NCI-H226 (cell line): ENCODE measurements at places on chromosomes 1 and 21.

GRCh38 chr1:181187337-181188126, 99.0 kb downstream of the IER5 start:
- no peak for DNase-seq

DNA sequence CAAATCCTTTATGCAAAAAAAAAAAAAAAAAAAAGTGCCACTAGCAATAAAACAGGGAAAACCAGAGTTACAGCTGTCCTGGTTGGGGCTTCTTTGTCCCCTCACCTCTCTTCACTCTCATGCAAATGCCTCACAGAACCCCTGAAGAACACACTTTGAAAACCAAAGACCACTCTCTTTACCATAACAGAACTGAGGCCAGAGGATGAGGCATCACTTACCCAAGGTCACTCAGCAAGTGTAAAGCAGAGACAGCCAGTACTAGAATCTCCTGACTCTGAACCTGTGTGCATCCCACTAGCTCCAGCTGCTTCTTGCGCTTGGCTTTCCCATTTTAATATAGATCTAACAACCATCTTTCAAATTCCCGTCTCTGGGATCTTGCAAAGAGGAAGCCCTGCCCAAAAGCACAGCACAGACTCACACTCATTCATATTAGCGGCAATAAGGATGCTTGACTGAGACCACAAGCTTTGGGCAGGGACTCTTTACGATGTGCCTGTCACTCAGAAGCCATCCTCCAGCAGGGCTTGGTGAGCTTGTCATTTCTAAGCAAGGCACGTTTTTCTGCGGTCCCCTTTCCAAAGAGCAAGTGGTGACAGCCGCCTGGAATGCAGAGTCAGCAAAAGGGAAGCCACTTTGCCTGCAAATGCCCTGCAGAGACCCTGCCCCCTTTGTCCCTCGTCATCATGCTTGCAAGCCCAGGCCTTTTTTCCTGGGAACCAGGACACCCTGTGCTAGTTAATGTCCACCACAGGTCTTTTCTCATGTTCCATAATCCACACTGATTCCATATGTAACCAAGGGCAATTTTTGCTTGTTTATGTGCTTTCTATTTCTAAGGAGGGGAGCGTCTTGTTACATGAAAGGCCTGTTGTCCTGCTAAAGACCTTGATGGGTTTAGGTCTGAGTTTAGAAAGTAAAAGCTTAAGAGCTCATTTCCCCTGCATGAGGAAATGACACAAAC, 76.5 kb upstream of the NFIA start:
- no peak for DNase-seq

DNA sequence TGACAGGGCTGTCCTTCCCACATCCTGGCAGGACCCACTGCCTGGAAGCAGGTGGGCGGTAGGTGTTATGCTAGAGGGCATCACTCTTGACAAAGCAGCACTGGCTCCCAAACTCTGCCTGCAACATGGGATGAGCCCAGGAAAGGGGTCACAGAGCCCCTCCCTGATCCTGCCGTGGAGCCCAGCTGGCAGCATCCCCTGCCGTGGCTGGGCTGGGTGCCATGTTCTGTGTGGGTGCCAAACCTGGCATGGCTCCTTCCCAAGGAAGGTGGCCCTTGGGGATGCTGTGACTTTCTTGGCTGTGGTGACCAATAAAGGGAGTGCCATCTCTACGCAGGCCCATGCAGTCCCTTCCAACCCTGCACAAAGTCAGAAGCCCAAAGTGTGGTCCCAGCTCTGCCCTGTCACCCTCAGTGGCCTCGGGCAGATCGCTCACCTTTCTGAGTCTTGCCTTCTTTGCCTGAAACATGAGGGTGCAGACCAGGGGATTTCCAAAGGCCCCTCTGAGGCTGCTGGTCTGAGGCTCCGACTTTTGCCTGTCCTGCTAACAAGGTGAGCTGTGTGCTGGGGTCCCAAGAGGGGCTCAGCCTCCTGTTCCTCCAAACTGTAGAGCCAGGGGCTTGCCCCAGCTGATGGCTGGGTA, 6.0 kb downstream of the CDK18 start:
- DNase-seq, result no peak

- no peak for DNase-seq
Measured at GRCh38 chr1:219114014-219114413, 59.7 kb upstream of the LYPLAL1 start.

DNA sequence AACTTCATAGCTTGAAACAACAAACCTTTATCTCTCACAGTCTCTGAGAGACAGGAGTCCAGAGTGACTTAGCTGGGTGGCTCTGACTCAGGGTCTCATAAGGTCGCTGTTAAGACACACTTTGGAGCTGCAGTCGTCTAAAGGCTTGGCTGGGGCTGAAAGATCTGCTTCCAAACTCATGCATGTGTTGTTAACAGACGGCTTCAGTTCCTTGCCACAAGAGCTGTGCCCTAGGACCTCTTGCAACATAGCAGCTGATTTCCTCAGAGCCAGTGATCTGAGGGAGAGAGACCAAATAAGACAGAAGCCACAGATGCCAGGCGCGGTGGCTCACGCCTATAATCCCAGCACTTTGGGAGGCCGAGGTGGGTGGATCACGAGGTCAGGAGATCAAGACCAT, 176.8 kb downstream of the DISC1 start:
- no peak for DNase-seq

- no peak for DNase-seq
Measured at GRCh38 chr1:184641894-184642293, 112.8 kb downstream of the EDEM3 start.

- no peak for DNase-seq
Measured at GRCh38 chr1:77533660-77534305, 148.7 kb downstream of the ZZZ3 start.

DNA sequence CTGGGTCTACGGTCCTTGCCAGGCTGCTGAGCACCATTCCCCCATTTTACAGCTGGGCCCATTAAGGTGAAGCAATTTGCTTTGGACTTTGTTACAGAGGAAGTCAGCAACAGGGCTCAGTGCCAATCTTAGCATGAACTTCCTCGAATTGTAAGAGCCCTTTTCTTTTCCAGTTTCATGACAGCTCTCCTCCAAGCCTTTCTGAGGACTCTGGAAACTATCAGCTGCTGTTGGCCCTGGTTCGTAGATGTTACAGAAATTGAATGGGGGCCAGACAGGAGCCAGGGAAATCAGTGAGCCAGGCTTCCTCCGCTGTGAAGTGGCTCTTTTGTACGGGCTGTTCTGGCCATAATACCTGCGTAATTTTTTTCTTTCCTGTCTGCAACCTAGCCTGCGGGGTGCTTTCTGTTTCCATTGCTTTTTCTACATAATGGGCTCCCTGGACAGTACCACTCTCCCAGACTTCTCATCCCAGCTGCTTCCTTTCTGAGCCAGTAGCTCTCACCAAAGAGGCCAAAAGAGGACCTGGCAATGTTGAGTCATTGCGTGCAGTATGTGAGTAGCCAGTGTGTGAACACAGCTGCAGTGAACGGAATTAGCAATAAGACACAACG, 386.3 kb downstream of the DISC1 start:
- no peak for DNase-seq

DNA sequence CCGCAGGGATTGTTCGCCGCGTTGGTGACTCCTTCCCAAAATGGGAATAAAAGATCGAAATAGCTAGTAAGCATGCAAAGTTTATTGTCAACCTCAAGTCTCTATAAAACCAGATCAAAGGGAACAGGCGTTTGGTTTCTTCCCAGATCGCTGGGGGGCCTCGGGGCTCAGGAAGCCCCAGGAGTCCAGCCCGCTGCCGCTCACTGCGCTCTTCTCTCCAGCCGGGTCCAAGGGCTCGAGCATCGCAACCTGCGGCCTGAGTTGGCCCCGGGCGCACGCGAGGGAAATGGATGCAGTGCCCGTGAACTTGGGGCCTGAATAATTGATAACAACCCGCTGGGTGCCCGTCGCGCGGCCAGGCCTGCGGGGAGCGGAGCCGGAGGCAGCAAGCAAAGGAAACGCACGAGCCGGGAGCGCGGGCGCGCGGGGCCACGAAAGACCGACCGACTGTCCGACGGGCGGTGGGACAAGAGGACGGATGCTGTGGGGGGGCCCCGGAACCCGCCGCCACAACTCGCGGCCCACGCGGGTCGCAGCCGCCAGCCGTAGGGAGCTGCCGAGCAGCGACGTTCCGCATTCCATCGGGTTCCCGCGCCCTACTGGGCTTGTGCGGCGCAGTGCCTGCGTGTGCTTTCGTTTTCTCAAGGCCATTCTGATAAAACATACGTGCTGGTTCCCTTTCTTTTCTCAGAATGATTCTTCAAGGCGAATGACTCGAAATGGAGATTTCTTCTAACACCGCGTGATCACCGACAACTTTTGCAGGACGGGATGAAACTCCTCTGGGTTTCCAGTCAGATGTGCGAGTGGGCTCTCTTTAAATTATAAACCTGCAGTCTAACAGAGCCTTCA, 14.0 kb upstream of the ALX3 start:
- no peak for DNase-seq

- no peak for DNase-seq
Measured at GRCh38 chr1:181175955-181176354, 87.5 kb downstream of the IER5 start.

GRCh38 chr21:37407719-37408420, 41.3 kb downstream of the DYRK1A start:
- DNase-seq, result no peak

DNA sequence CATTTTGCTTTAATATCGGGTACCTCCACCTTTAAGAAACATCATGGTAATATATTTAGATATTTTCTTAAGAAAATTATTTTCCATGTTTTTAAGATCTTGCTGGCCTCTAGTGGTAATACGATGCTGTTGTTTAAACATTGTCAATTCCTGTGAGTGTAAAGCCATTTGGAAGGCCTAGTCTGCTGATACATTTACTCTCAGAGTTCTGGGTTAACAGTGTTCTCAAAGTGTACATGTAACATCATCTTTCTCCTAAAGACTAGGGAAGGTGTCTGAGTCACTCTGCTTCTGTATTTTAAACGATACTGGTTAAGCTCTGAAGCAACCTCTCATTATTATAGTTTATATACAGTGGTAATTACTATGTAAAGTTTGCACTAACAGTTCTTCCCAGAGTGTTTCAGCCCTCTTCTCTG, 189.1 kb downstream of the RASAL2 start:
- peak; percentile 54 for DNase-seq

- DNase-seq, result no peak
Measured at GRCh38 chr1:58950897-58951296, 167.1 kb upstream of the JUN start.

- no peak for DNase-seq
Measured at GRCh38 chr21:37432710-37433455, 66.3 kb downstream of the DYRK1A start.

GRCh38 chr1:165173818-165174217, 182.7 kb downstream of the LMX1A start:
- no peak for DNase-seq

DNA sequence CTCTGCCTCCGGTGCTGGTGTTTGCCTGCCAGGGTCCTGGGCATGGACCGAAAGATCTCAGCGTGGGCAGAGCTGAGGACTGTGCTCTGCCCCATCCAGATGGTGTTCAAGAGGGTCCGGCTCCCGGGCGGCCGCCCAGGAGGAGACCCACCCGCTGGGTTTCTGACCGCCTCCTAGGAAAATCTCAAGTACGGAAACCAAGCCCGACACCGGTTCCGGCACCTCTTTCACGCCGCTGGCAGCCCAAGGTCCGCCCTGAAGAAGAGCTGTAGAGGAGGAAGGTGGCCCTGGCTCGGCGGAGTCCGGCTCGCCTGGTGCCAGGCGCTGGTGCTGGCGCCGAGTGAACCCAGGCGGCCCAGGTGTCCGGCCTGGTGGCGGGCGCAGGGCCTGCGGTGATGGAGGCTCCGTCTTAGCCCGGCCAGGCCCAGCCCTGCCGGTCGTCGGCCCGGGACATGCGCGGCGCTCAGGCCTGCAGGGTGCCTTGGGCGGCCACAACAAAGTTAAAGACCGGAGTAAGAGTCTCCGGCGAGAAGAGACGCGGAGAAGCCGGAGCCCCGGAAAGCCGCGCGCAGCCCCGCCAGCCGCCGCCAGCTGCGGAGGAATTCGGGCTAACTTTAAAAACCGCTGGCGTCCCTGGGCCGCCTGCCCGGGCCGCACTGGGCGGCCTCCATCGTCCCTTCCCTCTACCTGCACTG, 1.5 kb downstream of the GRIK3 start:
- no peak for DNase-seq

DNA sequence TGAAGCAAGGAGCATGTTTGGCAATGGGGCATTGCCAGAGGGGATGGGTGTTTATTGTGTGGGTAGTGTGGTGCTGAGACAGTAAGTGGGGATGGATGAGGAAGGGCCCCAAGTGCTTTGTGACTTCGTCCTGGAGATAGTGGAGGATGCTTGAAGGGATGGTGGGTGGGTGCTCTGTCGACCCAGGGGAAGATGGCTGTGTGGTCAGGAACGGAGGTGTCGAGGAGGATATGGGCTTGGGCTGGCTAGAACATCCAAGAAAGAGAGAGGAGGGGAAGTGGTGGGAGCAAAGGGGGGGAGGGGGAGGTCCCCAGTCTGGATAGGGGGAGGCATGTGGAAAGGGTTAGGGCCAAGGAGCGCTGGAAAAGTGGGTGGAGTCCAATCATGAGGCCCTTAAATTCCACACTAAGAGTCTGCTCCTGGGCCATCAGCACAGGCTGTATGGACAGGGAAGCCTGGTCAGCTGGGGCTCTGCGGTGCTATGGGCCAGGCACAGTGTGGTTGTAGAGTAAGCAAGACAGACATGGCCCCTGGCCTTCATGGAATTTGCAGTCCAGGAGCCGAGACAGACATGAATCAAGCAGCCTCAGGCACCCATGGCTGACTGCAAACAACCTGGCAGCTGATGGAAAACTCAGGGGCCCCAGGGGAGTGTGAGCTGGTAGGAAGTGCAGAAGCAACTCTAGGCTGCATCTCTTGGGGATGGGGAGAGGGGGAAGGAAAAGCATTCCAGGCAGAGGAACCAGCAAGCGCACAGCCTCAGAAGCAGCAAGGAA, 36.3 kb downstream of the EDN2 start:
- DNase-seq, result peak; percentile 41

- peak; percentile 99 for DNase-seq
Measured at GRCh38 chr21:38438462-38438893, 59.8 kb downstream of the ERG start.

DNA sequence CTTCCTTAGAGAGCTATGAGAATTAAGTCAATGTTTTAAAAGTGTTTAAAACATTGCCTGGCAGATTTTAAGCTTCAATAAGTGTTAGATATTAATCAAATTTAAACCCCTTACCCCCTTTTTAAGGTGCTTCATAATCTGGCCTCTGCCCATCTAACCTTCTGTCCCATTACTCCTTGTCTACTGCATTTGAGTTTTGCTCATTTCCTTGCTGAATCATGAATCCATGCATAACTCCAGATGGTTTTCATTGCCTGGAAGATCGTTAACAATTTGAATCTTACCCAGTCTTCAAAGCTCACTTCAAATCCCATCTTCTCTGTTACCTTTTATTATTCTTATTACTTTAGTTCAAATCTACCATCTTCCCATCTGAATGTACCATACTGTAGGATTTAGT, 4.6 kb downstream of the HJV start:
- no peak for DNase-seq

DNA sequence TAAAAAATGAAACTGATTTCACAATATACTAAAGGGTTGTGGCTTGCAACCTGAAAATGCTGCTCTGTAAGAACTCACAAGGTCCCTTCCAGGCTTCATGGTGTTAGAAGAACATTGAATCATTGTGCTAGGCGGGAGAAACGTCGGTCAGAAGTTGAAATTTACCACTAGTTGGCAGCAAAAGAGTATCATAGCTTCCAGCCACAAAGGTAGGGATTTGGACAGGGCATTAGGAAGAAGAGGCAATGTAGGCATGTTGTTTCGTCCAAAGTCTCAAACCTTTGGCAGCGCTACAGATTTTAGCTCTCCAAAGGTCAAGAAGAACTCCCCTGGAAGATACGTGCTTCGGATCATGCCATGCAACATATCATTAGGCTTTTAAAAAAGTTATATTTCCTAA, 62.5 kb upstream of the ZP4 start:
- DNase-seq, result no peak

- no peak for DNase-seq
Measured at GRCh38 chr1:170168265-170168664, 22.5 kb downstream of the NTMT2 start.

GRCh38 chr1:200379432-200379757, 30.4 kb downstream of the ZNF281 start:
- DNase-seq, result peak; percentile 76
